GM03348 (cell line): ENCODE measurements at places on chromosomes 3 and 15.

DNA sequence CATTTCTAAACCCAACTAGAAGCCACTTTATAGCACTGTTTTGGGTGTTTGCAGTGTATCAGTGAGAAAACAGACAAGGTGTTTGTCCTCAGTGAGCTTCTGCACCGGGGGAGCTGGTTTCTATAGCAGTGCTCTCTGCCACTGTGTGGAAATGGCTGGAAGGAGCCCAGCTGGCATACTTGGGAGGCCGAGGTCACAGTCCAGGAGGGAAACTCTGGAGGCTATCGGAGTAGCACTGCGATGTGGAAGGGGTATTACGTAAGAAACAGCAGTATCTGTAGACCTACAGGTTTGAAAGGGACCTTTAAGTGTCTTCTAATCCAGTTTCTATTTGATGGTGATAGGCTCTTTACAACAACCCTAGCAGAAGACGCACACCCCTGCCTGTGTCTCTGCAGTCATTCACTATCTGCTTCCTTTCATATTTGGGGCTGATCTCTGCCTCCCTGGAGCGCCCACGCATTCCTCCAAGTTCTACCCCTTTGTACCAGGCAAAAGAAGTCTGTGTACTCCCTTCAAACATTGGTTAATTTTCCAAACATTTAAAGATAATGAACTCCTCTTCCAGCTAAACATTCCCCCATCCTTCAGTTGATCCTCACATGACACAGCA lies 87.4 kb upstream of the ADAMTS17 start:
- no peak for DNase-seq

- no peak for DNase-seq
Observed at GRCh38 chr3:82002986-82003642, 241.7 kb upstream of the GBE1 start.

- no peak for DNase-seq
Observed at GRCh38 chr3:58299075-58299474, 7.0 kb upstream of the RPP14 start.

DNA sequence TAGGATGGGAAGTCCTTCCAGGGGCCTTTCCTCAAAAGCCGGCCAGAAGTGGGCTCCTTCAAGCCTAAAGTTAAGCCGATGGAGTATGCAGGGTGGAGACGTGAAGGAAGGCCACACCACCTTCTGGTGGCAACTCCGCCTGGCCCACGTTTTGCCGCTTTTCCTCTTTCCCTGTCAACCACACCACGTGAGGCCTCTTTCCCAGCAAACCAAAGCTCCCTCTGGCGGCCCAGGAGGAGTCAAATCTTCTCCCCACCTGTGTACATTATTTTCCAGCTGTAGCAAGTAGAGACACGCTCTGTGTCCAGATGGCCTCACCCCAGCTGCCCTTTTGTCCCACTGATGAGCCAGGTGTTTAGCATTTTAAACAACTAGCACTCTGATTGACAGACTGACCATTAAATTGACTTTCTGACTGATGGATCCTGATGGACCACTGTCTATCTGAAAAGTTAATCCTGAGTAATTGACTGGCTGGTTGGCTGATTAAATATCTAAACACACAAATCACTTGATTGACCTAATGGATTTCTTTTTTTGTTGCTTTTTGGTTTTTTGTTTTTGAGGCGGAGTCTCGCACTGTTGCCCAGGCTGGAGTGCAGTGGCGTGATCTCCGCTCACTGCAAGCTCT lies 59.6 kb upstream of the ZBTB38 start:
- peak; percentile 74 for DNase-seq

GRCh38 chr3:113663324-113663750 lies 33.1 kb downstream of the USF3 start:
- DNase-seq: no peak

DNA sequence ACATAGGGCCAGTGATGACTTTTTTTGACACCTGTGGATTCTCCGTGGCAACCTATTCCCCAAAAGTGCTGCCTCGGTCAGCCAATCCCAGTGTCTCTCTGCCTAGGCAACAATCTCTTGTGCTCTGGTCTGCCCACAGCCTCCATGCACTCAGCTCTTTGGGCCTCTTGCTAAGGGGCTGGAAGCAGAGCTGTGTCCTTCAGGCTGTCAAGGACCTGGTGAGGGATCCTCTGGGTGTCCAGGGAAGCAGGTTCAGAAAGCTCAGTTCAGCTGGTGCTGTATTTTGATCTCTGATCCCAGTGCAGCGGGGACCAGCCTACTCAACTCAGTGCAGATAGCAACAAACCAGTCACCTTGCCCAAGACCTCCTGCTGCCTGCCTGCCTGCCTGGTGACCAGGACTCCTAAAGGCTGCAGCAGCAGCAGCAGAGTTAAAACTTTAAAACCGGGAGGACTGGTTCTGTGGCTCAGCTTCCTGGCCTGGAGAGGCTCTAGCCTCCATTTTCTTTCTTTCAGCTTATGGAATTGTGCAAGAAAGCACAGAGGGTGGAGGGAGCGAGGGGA lies 6.2 kb downstream of the PAK6 start:
- no peak for DNase-seq

DNA sequence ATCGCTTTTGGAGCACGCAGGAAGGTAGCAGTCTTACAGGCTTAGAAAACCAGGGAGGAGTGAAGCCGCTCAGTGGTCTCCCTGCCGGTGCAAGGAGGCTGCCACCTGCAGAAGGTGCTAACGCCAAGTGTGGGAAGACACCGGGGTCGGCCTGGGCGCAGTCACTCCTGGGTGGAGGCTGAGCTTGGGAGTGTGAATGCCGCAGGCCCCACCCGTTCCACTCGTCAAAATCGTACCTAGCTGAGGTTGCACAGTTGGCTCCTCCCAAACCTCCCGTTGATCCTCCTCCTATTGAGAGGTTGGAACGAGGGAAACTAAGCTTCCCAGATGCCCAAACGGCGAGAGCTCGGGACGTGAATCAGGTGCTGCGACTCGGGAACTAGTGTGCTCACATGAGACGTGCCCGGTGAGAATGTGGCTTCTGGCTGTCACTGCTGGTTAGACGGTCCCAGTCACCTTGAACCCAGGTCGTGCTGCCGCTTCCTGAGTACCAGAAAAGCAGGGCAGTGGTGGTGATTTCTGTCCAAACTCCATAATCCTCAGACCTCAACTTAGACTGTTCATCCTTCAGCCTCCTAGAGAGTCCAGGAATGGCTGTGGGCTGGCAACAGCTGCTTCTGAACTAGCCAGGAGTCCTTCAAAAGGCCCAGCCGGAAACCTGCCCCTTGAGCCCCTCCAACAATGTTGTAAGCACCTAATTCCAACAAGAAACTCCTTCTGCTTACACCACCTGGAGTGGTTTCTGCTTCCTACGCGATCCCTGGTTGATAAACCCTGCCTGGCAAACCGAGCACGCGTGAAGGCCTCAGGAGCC lies 156.0 kb downstream of the XXYLT1 start:
- DNase-seq: no peak

DNA sequence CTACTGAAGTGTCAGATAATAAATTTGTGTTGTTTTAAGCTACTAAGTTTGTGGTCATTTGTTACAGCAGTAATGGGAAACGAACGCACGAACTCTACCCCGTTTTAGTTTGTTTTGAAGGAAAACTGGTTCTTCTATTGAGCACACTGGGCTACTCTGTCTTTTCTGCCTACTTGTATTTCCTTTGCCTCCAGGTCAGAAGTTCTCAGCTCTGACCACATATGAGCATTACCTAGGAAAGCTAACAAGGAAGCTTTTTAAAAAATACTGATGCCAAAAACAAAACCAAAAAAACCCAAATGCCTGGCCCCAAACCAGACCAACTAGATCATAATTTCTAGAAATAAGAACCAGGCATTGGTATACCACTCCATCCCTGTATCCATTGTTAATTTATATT lies 156.6 kb upstream of the TNIK start:
- DNase-seq: no peak

- no peak for DNase-seq
Observed at GRCh38 chr3:101204246-101204645, 116.1 kb downstream of the IMPG2 start.

DNA sequence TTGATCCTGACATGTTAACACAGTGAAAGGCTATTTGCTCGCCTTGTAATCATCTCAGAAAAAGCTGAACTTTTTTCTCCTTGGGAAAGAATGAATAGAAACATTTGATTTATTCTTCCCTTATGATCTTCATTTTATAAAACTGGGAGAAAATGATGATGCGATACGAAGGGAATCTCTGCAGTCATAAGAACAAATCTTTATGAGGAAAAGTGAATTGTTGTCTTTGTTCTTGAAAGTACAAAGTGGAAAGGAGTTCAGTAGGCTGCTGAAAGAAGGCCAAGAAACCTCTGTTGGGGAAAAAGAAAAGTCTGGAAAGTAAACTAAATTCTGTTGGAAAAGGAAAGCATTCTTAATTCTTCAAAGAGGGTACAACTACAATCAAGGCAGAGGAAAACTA lies 248.8 kb downstream of the NSUN3 start:
- DNase-seq: no peak

GRCh38 chr3:197114007-197114406 lies 84.4 kb upstream of the MELTF start:
- no peak for DNase-seq

GRCh38 chr3:1787094-1787493 lies 311.6 kb upstream of the CNTN4 start:
- no peak for DNase-seq

- DNase-seq: no peak
Observed at GRCh38 chr3:128429751-128430150, 36.9 kb downstream of the DNAJB8 start.

GRCh38 chr3:114392831-114393230 lies 99.0 kb downstream of the TIGIT start:
- DNase-seq: no peak

DNA sequence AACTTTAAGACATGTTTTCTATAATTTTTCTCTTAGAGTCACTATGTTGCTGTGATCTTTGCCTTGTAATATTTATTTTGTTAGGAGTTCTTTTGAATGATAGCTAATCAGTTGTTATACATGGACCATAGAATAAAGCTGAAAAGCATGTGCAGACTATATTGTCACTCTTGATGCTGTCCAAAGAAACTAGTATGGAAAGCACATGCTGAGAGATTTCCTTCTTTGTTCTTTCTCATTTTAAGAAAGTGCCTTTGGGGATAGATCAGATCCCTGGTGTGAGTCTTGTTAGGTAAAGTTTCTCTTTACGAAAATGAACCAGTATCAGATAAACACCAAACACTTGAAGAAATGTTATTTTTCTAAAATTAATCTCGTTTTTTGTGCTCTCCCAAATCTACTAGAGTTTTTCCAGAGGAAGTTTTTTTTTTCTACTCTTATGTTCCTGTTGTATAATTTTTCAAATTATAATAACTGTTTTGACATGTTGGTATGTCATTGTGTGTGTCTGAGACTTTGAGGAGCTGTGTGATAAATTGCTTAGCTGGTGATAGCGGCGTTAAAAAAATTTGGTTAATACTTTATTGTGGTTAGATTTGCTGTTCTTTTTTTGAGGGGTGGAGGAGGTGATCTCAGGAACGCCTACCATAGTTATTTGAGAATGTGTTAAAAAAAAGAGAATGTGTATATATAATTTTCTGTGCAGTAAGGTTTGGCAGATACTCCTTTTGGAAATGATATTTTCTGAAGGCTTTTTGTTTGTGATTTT lies 2.2 kb downstream of the PIAS1 start:
- no peak for DNase-seq

DNA sequence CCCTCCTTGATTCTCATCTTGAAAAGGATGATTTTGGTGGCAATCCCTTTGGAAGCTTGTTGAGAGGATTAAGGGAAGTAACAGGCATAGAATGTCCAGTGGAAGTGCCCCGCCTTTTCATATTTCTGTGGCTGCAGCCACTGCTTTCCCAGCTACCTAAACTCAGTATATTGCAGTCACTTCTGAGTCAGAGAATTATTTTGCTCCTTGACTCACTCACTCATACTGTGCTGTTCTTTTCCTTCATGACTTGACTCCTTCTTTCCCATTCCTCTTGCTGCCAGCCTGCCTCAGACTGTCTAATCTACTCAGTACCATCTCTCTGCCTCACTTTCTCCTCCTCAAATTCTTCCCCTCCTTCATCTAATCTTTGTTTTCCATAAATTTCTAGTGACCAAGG lies 26.5 kb upstream of the POLR2M start:
- peak; percentile 42 for DNase-seq

- no peak for DNase-seq
Observed at GRCh38 chr15:25426896-25427610, 11.8 kb downstream of the UBE3A start.

DNA sequence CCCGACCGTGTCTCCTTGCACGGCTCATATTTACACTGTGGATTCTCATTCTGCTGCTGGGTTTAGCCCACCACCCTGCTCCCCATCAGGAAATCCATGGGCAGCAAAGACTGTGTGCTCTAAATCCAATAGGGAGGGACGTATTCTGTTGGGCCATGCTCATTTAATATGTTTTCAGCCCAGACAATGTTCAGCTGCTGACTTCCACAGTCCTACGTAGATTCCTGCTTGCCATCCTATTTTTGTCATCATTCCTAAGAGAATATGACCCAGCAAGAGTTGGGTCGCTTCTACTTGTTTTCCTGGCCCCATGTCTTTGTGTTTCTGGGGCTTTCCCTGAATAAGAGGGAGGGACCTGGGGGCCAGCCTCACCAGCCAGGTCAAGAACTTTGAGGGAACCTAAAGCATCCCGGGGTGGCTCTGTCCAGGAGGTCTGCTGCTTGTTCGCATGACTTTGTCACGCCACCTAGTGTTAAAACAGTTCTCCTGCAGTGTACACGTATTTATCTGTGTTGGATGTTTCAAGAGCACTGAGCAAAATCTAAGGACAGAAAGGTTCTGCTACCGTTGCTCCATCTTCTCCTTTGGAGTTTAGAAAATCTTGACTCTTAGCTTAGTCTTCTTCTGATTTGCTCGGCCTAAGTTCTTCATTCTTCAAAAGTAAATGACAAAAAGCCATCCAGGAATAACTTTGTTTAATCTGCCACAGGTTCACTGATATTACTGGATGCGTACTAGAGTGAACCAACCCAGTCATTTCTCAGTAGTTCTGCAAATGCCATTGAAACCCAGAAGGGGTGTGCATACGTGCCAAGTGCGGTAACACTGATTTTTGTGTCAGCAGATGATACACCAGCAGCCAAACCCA lies 79.8 kb upstream of the NR2E3 start:
- DNase-seq: peak; percentile 83

DNA sequence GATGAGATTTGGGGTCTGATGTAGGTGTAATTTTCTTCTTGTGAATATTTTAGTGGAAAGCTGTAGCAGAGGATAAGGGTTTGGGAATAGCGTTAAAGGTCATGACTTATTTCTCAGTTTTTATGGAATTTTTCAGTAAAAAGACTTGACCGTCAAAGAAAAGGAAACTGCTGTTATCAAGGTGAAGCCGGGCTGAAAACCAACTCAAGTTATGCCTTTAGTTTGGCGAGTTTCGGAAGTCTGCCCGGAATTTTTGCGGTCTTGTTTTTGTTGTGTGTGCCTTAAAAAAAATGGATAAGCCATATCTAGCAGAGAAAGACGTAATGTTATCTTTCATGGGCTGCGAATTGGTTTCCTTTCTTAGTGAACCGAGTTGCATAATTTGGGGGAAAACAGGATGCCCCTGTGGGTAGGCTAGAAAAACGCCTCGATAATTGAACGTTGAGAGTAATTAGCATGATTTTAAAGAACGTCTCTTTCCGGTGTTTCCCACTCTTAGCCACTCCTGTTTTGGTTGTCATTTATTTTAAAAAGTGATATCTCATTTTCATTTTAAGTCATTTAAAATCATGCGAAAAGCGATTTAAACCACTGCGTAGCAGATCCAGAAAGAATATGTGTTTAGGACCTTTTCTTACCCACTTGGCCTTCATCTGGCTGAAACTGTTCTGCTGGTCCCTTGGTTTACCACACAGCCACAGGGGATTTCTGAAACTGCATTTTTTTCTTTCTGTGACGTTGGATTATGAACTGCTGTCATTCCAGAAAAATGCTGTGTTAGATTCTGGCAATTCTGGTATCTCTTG lies 1.1 kb downstream of the NFKBIZ start:
- peak; percentile 65 for DNase-seq
